ENCODE measurements at places on chromosomes 3 and 15.

DNA sequence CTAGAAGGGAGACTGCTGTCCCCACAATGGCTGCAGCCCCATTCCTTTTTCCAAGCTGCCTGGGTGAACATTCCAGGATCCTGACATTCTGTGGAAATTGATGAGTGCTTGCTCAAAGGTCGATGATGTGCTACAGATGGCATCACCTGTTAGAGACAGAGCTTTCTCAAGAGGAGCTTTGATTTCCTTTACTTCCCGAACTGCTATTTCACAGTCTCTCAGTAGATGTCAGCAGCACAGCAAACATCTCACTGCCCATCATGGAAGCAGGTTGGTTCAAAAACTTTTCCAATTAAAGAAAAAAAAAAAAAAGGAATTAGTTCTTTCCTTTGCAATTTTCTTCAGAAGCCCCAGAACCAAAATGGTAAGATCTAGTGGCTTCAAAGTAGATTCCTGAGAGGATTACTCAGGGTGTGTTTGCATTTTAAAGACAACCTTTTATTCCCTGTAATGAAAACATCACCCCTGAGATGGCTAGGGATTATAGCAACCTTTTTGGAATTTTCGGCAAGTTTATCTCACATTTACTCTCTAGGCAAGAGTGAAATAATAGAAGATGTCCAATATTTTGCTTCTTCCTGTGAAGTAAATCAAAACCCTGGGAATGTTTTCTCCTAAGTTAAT, 44.8 kb downstream of the POLR2M start:
- DNase-seq = peak; percentile 16

DNA sequence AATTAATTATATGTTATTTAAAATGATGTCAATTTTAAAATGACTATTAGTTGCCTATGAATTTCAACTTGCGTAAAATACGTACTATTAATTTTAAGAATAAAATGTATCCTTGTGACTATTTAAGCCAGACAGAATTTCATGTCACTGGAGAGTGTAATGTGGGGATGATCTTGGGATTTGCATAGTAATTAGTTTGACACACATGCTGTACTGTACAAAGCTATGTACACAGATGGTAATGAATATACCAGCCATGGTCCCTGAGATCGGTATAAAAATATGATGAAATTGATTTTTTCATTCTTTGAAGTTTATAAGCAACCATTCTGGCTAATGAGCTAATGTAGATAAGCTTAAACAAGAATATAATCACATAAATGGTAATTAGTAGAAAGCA, 134.4 kb upstream of the ROBO1 start:
- DNase-seq = no peak

- DNase-seq = no peak
Observed at GRCh38 chr3:105140899-105141367, 225.8 kb upstream of the ALCAM start.

DNA sequence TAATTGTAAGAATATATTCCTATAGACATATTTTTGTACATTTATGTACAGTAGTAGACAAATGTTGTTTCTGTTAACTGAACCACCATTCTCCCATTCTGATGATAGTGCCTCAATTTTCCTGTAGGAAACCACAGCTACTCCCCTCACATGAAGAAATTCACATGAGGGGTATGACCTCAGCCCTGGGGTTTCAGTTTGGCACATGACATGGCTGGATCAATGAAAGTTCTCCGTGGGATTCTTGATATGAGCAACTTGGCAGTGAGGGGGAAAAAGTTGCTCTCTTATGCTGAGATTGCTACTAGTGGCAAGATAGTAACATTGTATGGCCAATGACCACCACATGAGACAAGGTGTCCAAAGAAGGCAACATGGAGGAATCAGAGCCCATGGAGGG, 1090.3 kb upstream of the CFAP20DC start:
- no peak for DNase-seq

- peak; percentile 68 for DNase-seq
Observed at GRCh38 chr15:96354731-96355567, 24.4 kb downstream of the NR2F2 start.

All from ACHN (cell line).